Activated CD4-positive, alpha-beta T cell treated with anti-CD3 and anti-CD28 coated beads, Interleukin-2, amount 10 ng/mL, durations not matched to agents 24 days and 14 days (primary cell): ENCODE measurements at places on chromosomes 7 and 10. TPM values are rescaled to one million over a fixed set of nuclear protein-coding genes. Genes with fewer than 3 reads are reported as not detected.
A peak's percentile ranks its signal among the peaks of the same experiment; 100 is the strongest.

DNA sequence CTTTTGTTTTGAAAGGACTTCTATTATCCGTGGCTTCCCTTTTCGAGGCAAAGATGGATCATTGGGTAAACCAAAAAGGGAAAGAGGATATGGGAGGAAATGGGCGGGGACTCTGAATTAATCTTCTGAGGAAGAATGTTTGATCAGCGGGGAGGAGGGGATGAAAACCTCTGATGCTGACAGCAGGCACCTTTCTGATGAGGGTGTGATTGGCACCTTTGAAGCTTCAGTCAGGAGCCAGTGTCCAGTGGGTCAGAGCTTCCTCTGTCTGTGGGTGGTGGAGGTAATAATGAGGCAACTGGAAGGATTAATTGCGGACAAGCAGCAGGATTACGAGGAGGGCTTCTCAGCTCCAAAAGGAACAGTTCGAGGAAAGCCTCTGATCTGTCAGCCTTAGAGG lies 877.6 kb downstream of the LRMDA start:
- no peaks in the 10 kb centered on the region for H3K27me3 ChIP-seq
- no peak overlapping the region for H3K4me3 ChIP-seq
- no peaks in the 10 kb centered on the region for H3K36me3 ChIP-seq
- H3K27ac ChIP-seq = no peak overlapping the region
- H3K4me1 ChIP-seq = no peaks in the 10 kb centered on the region

DNA sequence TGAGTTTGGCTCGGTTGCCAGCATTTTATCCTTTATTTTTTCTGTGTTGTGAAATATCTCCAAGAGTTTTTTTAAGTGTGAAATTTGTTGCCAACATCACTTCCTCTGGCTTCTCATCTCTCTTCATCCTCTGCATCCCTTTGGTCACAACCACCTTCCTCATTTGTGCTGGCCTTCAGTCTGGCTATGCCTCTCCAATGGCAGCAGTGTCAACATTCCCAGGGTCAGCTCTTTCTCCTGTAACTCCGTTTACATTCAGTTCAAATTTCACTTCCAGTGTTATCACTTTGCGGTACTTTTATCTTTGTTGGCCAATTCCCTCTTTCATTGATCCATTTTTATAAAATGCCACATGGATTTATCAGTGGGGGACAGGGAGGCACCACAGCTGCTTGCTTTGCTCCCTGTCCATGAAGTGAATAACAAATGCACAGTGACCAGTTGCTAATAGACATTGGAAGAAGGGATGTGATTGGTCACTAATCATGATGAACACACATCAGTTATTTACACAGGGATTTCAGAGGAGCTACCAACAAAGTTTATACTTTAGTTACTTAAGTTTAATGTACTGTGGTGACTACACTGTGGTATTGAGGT lies 311.4 kb upstream of the LRGUK start:
- H3K4me3 ChIP-seq = no peak overlapping the region
- H3K27ac ChIP-seq = no peak overlapping the region
- no peak for DNase-seq
- no peaks in the 10 kb centered on the region for H3K4me1 ChIP-seq
- peaks cover 5% of the 10 kb centered on the region for H3K36me3 ChIP-seq

GRCh38 chr7:68684246-68684839 lies 913.9 kb upstream of the AUTS2 start:
- DNase-seq = no peak
- no peaks in the 10 kb centered on the region for H3K4me1 ChIP-seq
- H3K36me3 ChIP-seq = no peaks in the 10 kb centered on the region

DNA sequence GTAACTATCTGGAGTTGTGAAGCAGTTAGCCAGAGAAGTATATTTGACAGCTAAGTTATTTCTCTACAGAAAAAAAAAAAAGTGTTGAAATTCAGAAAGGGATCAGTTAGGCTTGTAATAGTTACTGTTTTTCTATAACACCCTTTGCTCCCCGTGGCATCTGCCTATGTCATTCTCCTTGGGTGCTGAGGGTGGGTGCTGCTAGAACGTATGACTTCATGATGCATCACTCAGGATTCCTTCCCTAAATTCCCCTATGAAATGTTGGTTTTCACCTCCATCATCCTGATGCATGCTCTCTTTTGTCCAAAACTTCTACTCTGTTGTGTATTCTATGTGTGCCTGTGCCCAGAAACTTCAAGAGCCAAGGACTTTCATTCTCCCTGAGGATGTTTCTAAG lies 536.4 kb downstream of the GRM8 start:
- no peak for DNase-seq
- no peaks in the 10 kb centered on the region for H3K27me3 ChIP-seq
- no peaks in the 10 kb centered on the region for H3K36me3 ChIP-seq
- H3K27ac ChIP-seq = no peak overlapping the region
- no peaks in the 10 kb centered on the region for H3K4me1 ChIP-seq

DNA sequence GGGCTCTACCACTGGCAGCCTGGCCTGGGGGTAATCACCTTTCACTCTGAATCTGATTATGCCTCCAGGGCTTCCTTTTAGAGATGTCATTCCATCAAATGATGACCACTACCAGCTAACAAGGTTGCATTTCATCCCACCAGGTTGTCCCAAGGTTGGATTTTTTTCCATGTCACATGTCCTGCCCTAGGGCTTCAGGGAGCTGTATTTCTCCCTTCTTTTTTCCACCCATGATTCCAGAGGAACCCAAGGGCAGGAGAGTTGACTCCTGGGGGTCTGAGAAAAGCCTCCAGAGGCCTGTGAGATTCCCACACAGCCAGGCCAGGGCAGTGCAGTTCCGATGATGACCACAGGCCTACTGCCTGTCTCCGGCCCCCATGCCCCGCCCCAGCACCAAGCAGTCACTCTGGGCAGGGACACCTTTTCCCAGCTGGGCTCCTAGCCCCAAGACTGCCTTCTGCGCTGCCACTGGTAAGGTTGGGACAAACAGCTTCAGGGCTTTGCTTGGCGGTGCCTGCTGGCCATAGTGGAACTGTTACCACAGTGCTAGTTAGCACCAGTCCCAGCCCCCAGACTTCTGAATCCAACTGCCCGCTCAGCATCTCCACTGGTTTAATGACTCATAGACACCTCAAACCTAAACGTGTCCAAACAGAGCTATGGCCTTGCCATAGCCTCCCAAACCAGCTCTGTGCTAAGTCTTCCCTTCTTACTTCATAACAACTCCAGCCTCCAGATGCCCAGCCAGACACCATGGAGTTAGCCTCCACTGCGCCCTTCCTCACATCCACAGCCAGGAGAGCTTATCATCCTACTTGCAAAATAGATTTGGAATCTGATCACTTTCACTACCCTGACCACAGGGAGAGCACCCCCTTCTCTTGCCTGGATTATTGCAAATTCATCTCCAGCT lies 133.7 kb downstream of the ARHGAP22 start:
- H3K4me3 ChIP-seq = no peak overlapping the region
- no peak for DNase-seq
- peaks cover 1% of the 10 kb centered on the region for H3K27me3 ChIP-seq
- H3K27ac ChIP-seq = no peak overlapping the region
- H3K36me3 ChIP-seq = no peaks in the 10 kb centered on the region

- H3K27me3 ChIP-seq = peaks cover 2% of the 10 kb centered on the region
- peak overlapping the region; percentile 96 for H3K4me3 ChIP-seq
- DNase-seq = peak; percentile 89
Observed at GRCh38 chr7:151632750-151633515, 113.2 kb upstream of the RHEB start.

GRCh38 chr7:94190599-94191061 lies 186.5 kb upstream of the BET1 start:
- no peak for DNase-seq
- H3K4me1 ChIP-seq = no peaks in the 10 kb centered on the region
- H3K36me3 ChIP-seq = no peaks in the 10 kb centered on the region

- H3K27ac ChIP-seq = no peak overlapping the region
- peaks cover 49% of the 10 kb centered on the region for H3K27me3 ChIP-seq
- no peak for DNase-seq
- H3K36me3 ChIP-seq = no peaks in the 10 kb centered on the region
Observed at GRCh38 chr7:29811586-29811985, 5.3 kb downstream of the WIPF3 start.

GRCh38 chr7:121020249-121020988 lies 31.9 kb downstream of the CPED1 start:
- no peak overlapping the region for H3K27ac ChIP-seq
- no peaks in the 10 kb centered on the region for H3K36me3 ChIP-seq
- H3K4me3 ChIP-seq = no peak overlapping the region

- H3K36me3 ChIP-seq = no peaks in the 10 kb centered on the region
- no peaks in the 10 kb centered on the region for H3K27me3 ChIP-seq
- no peak overlapping the region for H3K27ac ChIP-seq
Observed at GRCh38 chr10:18737236-18737635, 78.0 kb downstream of the ARL5B start.

DNA sequence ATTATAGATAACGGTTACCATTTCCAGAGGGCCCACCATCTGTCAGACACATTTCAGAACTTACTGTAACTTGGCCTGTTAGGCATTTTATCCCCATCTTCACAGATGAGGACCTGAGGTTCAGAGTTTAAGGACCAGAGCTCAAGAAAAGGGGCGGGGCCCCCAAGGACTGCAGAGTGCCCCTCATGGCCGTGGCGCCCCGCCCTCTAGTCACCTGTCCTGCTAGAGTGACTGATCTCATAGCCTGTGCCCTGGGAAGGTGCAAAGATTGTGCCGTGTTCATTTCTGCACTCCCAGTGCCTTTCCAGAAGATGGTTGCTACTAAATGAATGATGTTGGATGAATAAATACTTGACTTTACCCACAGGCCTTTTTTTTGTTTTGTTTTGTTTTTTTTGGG lies 107.0 kb downstream of the XRCC2 start:
- no peaks in the 10 kb centered on the region for H3K4me1 ChIP-seq
- DNase-seq = no peak
- H3K36me3 ChIP-seq = no peaks in the 10 kb centered on the region
- H3K4me3 ChIP-seq = no peak overlapping the region
- H3K27me3 ChIP-seq = no peaks in the 10 kb centered on the region

- no peaks in the 10 kb centered on the region for H3K27me3 ChIP-seq
- no peaks in the 10 kb centered on the region for H3K4me1 ChIP-seq
- H3K4me3 ChIP-seq = no peak overlapping the region
- H3K27ac ChIP-seq = no peak overlapping the region
Observed at GRCh38 chr7:31785101-31785500, 98.1 kb downstream of the PPP1R17 start.

DNA sequence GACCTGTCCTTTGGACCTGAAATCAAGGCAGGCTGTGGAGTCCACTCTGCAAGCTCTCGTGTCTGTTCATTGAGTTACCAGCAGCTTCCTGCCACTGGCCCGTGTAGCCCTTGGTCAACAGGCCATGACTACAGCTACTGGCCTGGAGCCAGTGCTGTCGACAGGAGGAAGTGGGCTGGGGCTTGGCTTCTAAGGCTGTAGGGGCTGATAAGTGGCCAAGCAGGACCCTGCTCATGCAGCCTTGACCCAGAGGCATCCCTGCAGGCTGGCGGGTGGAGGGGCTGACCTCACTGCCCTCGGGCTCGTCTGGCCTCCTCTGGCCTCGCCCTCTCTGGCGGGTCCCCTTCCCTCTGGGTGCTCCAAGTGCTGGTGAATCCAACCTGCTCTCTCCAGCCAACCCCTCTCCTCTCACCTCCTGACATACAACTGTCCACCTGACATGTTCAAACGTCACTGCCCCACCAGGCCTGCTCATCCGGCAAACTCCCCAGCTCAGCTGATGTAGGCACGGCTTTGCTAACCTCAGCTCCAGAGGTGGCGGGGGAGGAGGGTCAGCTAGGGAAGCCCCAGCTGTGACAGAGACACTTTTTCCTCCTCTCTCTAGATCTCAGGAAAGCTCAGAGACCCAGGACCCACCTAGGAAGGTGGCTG lies 188.6 kb upstream of the LYZL2 start:
- H3K4me3 ChIP-seq = no peak overlapping the region
- no peaks in the 10 kb centered on the region for H3K27me3 ChIP-seq
- no peak overlapping the region for H3K27ac ChIP-seq
- no peaks in the 10 kb centered on the region for H3K36me3 ChIP-seq
- H3K4me1 ChIP-seq = peaks cover 12% of the 10 kb centered on the region

DNA sequence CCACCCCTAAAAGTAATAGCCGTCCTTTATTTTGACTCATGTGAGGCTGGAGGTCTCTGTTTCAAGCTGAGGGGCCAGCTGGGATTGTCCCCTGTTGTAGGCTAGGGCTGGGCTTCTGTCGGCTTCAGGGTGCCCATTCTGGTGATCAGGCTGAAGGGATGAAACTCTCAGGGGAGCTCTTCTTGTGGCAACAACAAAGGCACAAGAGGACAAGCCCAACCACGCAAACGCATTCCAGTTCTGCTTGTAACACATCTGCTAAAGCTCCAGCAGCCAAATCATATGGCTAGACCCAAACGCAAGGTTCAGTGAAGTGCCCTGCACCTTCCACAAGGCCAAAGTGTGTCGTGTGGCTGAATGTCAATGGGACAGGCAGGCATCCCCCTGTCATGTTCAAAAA lies 405.7 kb downstream of the INHBA start:
- H3K27ac ChIP-seq = no peak overlapping the region
- no peaks in the 10 kb centered on the region for H3K36me3 ChIP-seq
- no peak for DNase-seq
- H3K4me3 ChIP-seq = no peak overlapping the region

DNA sequence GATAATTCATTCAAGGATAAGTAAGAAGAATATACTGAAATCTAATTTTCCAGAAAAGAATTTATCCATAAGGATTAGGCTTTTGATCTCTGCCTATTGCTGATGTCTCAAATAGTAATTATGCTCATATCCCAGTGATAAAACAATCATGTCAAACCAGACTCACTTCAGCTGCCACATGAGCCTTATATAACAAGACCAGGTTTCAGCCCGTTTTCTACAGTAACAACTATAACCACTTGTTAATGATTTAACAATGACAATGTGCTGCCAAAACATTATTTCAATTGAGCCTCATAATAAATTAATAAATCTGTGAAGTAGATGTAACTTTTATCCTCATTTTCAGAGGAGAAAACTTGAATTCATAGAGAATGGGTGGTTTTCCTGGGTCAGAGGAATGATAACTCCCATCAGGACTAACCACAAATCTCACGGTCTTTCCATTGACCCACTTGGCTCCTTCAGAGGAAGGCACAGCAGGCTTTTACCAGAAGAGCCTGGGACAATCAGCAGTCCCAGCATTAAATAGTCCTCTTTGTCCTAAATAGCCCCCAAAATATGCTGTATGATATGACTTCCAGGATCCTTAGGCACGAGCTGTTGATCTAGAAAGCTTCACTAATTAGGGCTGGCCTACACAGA lies 42.5 kb upstream of the SLIT1 start:
- peaks cover 16% of the 10 kb centered on the region for H3K4me1 ChIP-seq
- H3K27ac ChIP-seq = no peak overlapping the region
- no peak overlapping the region for H3K4me3 ChIP-seq
- H3K27me3 ChIP-seq = no peaks in the 10 kb centered on the region
- peaks cover 48% of the 10 kb centered on the region for H3K36me3 ChIP-seq
- no peak for DNase-seq

- H3K4me1 ChIP-seq = peaks cover 71% of the 10 kb centered on the region
- DNase-seq = no peak
- peaks cover 61% of the 10 kb centered on the region for H3K36me3 ChIP-seq
- H3K4me3 ChIP-seq = no peak overlapping the region
Observed at GRCh38 chr7:92806496-92806895, 29.9 kb downstream of the CDK6 start.

- H3K4me3 ChIP-seq = no peak overlapping the region
- H3K27me3 ChIP-seq = peaks cover 3% of the 10 kb centered on the region
- DNase-seq = no peak
Observed at GRCh38 chr10:43257347-43258210, 9.3 kb downstream of the RASGEF1A start.

ITPRID1 gene
- not detected in 2 replicates for total RNA-seq

C10orf71 gene
- not detected in 2 replicates for total RNA-seq

FAM25C gene
- total RNA-seq = not detected in 2 replicates

PILRA gene
- 9.8 and 11.6 TPM in 2 replicates for total RNA-seq

NAT16 gene
- total RNA-seq = not detected in 2 replicates

HIP1 gene
- 2.1 and 4.1 TPM in 2 replicates for total RNA-seq

NDUFB2 gene
- total RNA-seq = 183 and 192 TPM in 2 replicates
